ENCODE measurements at places on chromosomes 11 and 22.

DNA sequence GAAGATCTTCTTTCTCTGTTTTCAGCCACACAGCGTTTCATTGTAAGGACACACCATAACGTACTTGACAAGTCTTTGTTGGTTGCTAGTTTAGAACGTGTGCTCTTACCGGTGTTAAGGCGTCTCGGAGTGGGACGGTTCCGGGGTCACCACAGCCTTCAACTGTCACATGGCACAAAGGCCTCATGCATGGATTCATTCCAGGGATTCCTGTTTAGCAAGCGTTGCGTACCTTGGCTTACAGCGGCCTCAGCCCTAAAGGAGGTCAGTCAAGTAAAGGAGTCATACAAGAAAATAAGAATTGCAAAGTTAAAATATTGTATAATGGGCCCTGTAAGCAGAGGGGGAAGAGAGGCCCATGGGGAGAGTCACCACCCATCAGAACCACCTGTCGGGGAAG, 2.2 kb upstream of the SCGB1A1 start:
- no peak for DNase-seq

DNA sequence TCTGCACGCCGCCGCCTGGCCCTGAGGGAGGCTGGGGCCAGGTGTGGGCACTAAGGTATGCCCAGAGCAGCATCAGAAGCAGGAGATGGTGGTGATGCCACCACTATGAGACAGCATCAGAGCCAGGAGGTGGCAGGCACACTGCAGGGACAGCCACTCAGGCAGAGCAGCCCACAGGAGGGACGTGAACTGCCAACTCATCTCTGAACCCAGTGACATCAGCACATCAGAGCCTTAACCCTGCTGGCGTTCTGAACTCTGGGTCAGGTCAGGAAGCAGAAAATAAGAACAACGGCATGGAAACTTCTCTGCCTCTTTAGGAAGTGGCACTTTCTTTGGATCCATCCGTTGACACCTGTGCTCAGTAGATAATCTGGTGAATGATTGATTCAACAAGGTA, 14.7 kb upstream of the IFT27 start:
- no peak for DNase-seq

GRCh38 chr22:46851311-46851710, 88.9 kb downstream of the TBC1D22A start:
- DNase-seq: no peak

- DNase-seq: no peak
These were observed 12.1 kb upstream of the PPARA start for GRCh38 chr22:46138058-46138797.

DNA sequence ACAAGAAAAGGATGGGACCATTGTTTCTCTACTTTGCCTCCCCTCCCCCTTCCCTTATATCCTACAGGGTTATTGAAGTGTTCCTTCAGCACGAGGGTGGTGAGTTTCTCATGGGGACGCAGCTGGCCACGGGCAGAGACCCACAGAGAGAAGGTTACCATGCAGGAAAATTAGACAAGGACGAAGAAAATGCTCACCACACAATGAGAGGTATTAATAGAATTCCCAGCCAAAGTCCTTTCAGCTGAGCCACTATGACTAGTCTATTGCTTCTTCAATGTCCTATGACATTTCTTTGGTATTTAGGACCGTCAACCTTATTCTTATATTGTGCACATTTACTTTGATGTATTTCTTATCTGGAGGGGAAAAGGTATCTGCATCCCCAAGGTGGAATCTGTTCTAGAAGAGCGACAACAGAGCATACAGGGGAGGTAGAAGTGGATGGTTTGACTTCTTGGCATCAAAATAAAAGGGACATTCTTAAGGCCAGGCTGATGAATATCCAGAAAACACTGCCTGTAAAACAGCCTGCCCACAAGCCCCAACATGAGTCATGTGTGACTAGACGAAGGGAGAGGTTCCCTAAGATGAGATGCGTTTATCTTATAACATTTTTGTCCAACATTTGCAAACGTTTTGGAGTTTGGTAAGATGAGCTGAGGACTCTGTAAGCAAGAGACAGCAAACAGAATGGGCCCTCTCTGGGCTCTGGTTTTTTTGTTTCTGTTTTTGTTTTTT, 209.8 kb upstream of the NARS2 start:
- no peak for DNase-seq

DNA sequence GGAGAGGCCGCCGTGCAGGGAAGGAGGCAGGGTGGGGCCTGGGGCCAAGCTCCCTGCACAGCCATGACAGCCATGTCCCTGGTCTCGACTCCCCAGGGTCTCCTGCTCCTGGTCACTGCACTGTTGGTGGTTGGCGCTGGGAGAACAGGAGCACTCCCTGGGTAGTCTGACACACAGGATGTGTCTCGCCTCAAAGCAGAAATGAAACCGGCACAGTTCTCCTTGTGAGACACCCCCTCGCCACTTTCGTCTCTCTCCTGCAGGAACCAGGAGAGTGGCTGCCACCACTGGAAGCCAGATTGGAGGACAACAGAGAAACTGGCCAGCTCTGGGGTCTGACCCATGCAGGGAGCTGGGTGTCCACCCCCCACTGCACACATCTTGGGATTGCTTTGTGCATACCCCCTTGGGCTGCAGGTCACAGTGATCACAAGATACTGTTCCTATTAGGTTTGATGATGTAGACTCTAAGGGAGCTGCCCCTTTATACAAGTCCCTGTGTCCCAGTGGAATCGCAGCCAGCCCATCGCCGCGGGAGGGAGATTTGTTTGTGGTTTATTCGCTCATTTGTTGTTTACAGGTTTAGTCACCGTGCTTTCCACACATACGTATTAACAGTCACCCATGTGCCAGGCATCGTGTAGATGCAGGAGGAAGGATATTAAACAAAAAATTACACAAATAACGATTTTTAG, 27.0 kb upstream of the YWHAH start:
- no peak for DNase-seq

GRCh38 chr22:21823740-21824444, 43.6 kb downstream of the MAPK1 start:
- DNase-seq: no peak

DNA sequence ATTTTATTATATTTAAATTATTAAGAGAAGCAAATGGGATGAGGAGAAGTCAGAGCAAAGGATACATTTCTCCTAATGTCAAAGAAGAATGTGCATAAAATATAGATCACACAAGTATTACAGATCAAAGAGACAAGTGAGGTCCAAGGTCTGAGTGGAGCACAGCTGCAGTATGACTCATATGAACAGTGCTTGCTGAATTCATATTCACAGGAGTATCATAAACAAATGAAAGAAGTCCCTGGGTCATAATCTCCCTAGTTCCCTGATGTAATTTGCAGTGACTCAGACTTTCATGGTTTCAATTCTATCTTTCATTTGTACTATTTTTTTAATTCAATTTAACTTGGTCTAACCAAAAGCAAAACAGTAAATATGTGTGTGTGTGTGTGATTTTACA, 499.0 kb upstream of the CCDC179 start:
- no peak for DNase-seq

- no peak for DNase-seq
These were observed 1234.0 kb downstream of the TBC1D22A start for GRCh38 chr22:47996446-47996857.

DNA sequence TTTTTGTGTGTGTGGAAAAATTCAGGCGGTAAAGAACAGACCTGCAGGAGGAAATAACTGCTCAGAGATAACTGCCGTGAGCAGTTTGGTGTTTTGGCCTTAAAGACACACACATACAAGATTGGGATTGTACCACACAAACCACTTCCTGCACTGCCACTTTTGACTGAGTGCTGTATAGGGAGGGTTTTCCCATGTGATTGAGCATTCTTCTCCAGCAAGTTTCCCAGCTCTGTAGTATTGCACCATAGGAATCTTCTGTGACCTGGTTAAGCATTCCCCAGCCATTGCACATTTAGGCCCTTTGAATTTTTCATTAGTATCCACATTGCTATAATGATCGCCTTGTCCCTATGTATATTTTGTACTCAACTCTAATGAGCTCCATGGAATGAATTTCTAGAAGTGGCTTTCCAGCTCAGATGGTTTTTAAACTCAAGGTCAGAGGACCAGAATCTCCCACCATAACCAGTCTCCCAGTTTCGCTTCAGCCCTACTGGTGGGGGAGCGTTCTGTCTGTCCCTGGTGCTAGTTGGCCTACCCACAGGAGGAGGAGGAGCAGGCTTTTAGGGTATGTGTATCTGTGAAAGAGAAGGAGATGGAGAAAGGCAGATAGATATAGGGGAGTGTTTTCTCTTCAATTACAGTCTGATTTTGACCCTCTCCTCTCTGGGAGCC, 9.3 kb downstream of the CD82 start:
- no peak for DNase-seq

DNA sequence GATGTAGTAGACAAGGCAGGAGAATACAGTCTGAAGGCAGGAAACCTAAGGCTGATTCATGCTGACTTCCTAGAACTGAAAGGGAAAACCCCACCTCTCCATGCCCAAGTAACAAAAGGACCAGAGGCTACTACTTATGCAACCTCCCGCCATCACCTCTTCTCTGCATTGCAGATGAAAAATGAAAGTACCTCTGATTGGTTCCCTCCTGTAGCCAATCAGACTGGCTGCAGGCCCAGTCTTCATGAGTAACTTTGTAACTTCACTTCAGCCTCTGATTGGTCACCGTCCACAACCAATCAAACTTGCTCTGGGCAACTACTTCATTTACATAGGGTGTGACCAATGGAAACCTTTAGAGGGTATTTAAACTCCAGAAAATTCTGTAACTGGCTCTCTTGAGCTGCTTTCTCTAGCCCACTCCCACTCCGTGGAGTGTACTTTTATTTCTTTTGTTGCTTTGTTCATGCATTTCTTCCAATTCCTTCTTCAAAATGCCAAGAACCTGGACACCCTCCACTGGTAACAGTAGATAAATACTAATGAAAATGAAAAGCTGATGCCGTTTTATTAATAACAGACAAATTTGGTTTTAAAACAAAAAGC, 5.2 kb upstream of the MAP6 start:
- DNase-seq: no peak

GRCh38 chr11:64223001-64223651, 2.9 kb downstream of the TRPT1 start:
- DNase-seq: no peak

- DNase-seq: no peak
These were observed 8.4 kb downstream of the PPME1 start for GRCh38 chr11:74179234-74180052.

DNA sequence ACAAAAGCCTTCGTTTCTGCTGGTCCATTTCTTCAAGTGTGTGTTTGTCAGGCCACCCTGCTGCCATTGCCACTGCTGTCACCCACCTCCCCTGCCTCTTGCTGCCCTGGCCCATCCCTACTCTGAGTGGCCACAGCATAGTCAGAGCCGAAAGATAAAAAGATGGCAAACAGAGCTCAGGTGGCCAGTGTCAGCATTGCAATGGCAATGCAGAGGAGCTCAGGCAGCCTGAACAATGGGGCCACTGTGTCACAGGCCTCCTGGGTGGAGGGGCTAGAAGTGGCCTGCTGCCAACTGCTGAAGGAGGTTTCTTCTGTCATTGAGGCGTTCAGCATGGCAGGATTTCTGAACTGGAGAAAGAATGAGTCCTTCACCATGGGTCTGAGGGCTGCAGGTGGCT, 137.1 kb downstream of the CSNK2A3 start:
- no peak for DNase-seq

- no peak for DNase-seq
These were observed 253.5 kb upstream of the PLET1 start for GRCh38 chr11:112514011-112514740.

DNA sequence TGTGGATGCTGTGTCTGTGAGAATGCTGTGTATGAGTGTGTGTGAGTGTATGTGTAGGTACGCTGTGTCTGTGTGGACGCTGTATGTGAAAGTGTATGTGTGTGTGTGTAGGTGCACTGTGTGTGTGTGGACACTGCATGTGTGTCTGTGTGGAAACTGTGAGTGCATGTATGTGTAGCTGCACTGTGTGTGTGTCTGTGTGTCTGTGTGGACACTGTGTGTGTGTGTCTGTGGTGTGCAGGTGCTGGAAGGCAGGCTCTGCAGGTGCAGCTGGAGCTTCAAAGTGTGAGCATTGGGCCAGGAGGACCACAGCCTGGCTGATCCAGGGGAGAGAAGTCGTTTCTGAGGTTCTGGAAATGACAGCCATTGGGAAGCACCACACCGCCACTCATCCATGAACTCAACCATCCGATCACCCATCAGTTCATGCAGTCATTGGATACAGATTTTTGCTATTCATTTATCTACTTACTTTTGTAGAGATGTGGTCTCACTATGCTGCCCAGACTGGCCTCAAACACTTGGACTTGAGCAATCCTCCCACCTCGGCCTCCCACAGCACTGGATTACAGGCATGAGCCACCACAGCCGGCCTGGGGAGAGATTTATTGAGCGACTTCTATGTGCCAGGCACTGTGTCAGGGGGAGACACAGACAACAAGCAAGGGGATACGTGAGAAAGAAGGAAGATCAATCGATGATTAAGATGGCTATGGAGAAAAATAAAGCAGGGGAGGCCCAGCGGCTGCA, 9.6 kb downstream of the TRPM5 start:
- no peak for DNase-seq

DNA sequence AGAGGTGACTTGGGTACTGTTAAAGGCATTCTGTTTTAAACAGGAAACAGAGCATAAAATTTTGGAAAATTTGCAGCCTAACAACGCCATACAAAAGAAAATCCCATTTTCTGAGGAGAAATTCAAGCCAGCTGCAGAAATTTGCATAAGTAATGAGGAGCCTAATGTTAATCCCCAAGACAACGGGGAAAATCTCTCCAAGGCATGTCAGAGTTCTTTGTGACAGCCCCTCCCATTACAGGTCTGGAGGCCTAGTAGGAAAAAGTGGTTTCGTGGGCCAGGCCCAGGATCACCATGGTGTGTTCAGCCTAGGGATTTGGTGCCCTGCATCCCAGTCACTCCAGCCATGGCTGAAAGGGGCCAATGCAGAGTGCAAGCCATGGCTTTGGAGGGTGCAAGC, 1333.1 kb upstream of the TENM4 start:
- DNase-seq: no peak

DNA sequence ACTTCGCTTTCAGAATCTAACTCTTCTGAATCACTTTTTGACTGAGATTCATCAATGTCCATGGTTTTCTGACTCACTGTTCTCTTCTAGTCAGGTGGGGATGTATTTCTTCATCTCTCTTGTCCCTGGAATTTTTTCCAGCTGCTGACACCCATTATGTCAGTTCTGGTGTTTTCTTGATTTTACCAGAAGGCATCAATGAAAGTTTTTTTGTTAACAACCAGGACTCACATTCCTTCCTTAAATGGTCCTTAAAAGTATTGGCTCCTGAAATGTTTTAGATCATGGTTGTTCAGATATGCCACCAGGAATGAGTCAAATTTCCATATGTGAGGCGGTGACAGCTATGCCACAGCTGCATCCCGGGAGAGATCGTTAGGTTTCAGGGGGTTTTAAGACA, 12.9 kb downstream of the MICAL2 start:
- DNase-seq: no peak

GRCh38 chr11:67120456-67120855, 1.4 kb downstream of the KDM2A start:
- no peak for DNase-seq

- DNase-seq: no peak
These were observed 8.6 kb downstream of the TTLL1 start for GRCh38 chr22:43080616-43081015.

DNA sequence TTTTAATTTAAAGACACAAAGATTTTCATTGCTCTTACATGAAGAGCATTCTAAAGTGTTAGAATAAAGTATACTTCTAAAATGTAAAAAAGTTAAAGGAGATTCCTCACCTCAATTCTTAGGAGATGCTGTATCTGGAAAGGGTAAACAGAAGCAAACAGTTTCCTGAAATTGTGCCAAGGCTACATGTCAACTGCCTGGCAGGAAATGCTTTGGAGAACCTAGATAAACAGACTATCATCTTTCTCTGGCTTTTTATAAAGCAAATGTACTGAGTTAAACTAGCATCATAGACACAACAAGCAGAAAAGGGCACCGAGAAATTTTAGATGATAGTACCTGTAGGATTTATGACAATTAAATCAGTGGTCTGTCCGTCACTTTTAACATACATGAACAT, 24.7 kb upstream of the AKIP1 start:
- DNase-seq: no peak

Data from D721Med (cell line).